Activated T-cell treated with anti-CD3 and anti-CD28 coated beads, Interleukin-2, amount 50 U/mL, for 48 hours (primary cell): ENCODE measurements at places on chromosomes 4 and X.
A peak's percentile ranks its signal among the peaks of the same experiment; 100 is the strongest.

GRCh38 chr4:179027569-179027968, 1585.3 kb upstream of the AGA start:
- DNase-seq: no peak

DNA sequence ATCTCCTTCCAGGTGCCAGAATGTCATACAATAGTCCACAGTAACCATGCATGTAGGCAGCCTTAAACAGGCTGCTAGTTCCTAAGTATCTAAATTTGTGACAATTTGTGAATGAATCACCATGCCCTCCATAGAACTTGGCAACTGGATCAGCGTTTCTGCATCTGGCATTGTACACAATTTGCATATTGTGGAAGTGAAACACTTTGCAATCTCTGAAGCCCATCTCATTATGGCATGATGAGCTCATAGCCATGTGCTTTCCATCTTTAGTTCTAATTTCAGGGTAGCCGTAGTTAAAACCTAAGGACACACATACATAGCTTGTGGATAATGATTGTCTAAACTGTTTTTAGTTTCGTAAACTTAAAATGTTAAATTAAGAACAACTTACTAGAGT, 573.6 kb downstream of the PPP4R3C start:
- DNase-seq: no peak

- DNase-seq: peak; percentile 27
Measured at GRCh38 chrX:2967998-2968909, 38.1 kb upstream of the ARSH start.

DNA sequence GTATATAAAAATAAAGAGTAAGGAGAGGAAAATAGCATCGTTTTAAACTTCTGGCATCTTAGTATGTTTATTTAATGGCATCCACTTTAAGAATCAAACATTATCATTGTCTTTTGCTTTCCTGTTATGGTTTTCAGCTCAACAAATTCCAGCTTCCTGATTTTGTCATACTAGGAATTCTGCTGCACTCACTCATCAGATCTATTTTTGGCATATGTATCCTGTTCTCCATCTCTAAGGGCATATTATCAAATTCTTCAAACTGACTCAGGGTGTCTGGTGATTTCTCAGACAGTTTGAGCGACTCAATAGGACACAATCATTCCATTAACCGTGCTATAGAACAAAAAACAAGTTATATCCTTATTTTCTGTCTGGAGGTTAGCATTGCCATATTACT, 248.5 kb upstream of the DIAPH2 start:
- no peak for DNase-seq

- DNase-seq: peak; percentile 39
Measured at GRCh38 chrX:72021975-72022374, 109.7 kb downstream of the RTL5 start.

- DNase-seq: no peak
Measured at GRCh38 chr4:126427853-126428252, 1113.1 kb downstream of the FAT4 start.

- DNase-seq: no peak
Measured at GRCh38 chrX:130103605-130104004, 6.7 kb downstream of the ELF4 start.

GRCh38 chr4:6474053-6474568, 1.7 kb upstream of the PPP2R2C start:
- DNase-seq: no peak

GRCh38 chr4:87851332-87851731, 18.6 kb downstream of the MEPE start:
- DNase-seq: no peak

- DNase-seq: no peak
Measured at GRCh38 chrX:108285356-108285755, 152.9 kb downstream of the COL4A6 start.

GRCh38 chrX:149374751-149375150, 130.4 kb downstream of the IDS start:
- DNase-seq: no peak

GRCh38 chr4:26764231-26764630, 96.4 kb upstream of the STIM2 start:
- DNase-seq: no peak

- DNase-seq: no peak
Measured at GRCh38 chr4:36310793-36311192, 29.4 kb downstream of the DTHD1 start.

DNA sequence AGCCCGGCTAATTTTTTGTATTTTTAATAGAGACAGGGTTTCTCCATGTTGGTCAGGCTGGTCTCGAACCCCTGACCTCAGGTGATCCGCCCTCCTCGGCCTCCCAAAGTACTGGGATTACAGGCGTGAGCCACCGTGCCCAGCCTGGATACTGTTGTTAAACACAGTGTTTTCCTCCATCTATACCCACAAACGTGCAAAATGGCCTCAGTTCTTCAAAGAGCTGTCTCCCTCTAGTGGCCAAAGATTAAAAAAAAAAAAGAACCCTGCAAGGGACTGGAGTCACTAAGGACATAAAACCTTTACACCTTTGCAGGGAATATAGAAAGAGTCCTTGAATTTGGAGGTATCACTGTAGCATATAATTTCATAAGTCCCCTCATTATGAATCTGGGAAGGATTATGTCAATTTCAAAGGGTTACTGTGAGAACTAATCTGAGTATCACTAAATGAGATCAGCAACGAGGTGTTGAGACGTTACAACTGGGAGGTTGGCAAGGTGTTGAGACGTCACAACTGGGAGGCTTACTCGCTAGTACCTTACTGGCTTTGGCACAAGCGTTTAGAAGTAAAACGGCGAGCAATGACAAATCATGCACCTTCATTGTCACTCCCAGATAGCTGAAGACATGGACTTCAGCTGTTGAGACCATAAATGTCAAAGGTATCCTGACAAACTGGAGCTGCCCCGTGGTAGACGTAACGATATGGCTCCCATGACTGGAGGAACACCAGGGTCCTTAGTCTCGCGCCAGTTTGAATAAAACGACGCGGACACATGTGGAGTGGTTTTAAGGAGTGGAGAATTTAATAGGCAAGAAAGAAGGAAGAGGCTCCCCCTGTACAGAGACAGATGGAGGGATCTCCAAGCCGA, 33.4 kb upstream of the ENPP6 start:
- peak; percentile 39 for DNase-seq

DNA sequence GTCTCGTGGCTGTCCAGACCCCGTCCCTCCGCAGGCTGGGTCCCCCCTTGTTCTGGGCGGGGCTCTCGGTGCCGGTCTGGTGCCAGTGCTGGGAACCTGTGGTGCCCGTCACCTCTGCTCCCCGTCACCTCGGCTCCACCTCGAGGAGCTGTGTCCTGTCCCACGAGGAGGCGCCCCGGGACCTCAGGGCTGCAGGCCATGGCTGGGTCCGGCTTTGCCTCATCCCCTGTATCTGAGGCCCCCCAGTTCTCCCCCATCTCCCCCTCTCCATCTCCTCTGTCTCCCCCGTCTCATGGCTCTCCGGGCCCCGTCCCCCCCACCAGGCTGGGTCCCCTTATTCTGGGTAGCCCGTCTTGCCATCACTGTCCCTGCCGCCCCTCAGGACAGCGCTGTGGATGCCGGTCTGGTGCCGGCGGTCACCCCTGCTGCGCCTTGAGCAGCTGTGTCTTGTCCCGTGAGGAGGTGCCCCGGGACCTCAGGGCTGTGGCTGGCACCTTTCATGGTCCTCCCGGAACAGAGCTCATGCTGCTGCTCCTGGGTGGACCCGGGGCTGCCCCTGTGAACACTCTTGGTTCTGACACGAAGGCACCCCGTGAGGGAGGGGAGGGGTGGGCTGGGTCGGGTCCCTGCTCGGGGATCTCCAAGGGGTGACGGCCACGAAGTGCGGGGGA, 13.4 kb upstream of the GTPBP6 start:
- no peak for DNase-seq

DNA sequence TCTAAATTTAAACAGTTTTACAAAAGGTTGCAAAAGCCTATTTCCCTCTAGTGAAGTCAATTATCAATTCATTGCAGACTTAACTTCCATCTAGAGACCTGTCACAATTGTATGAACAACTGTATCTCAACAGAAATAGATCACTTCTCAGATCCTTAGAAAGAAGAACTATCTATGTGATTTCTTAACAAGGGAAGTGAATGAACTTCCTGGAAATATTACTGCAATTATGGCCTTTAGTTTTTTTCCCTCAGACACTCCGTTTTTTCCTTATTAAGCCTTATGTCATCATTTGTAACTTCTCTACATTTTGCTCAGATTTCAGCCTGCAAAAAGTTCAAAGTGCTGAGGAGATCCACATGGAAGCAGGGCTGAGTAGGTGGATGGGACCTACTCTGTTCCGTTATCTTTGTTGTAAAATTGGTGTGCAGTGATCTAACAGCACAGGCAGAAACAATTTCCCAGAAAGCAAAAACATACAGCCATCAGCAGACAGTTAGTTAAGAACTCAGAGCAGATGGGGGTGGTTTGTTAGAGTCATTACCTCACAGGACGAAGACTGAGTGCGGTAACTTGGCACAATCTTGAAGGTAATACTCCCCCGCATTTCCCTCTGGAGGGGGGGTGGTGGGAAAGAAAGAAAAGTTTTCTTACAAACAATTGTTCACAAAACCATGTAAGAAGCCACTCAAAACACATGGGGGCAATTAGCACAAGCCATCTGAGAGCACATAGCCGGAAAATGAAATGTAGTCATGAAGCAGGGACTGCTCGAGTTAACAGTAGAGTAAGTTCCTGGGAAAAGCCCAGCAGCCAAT, 112.3 kb downstream of the NYX start:
- DNase-seq: peak; percentile 30

- no peak for DNase-seq
Measured at GRCh38 chr4:179307297-179308136, 1865.3 kb upstream of the AGA start.

GRCh38 chr4:81652069-81652478, 180.4 kb upstream of the RASGEF1B start:
- DNase-seq: peak; percentile 57

DNA sequence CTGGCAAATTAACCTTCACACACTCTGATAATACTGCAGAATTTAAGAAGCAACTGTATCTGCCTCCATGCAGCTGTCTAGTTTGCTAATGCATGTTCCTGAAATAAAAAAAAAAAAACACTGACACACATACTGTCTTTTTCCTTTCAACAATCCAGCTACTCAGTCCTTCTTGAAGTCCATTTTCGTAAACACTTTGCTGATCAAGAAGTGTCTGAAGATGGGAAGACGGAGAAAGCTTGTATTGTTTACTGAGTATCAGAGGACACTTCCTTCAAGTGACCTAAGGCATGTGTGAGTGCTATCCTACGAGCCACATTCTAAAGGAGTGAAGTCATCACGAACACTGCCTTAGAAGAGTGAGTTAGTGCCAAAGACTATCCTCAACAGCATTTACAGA, 82.6 kb downstream of the LUZP4 start:
- no peak for DNase-seq

DNA sequence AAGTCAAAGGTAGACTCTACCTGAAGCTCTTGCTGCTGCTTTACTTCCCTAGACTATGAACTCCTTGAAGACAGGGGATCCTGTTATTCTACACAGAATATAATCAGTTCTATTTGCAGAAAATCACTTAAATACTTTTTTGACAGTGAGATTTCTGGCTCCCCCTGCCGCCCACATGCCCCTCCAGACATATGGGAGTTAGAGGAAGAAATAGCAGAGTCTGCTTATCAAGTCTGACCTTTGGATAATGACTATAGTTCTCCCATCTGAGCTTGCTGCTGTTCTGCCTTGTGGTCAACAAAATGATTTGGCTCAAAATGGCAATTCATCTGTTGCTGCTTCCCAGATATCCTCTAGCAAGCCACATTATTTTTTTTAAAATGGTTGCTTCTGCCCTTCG, 101.1 kb downstream of the ENOX2 start:
- DNase-seq: no peak

- no peak for DNase-seq
Measured at GRCh38 chrX:107445146-107445545, 4.3 kb upstream of the FRMPD3 start.

DNA sequence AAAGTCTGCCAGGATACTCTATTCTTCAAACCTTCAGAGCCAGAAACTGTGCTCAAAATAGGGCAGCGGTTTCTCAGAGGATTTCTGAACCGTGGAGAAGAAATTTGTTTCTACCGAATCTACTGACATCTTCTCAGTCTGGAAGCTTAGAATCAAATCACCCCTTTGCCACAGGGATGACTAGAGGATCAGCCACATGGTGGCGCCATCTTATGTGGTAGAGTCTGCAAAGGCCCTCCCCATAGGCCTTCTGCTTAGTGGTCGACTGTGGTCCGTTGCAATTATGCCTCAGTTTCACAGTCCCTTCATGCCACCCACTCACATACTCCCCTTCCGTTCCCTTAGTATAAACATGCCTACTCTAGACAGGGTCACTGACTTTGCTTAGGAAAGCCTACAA, 680.7 kb upstream of the SPANXN1 start:
- no peak for DNase-seq

GRCh38 chrX:56794404-56795230, 65.6 kb downstream of the NBDY start:
- no peak for DNase-seq

GRCh38 chr4:53711926-53712325, 120.6 kb upstream of the LNX1 start:
- DNase-seq: no peak

GRCh38 chr4:139333046-139333445, 30.8 kb upstream of the NDUFC1 start:
- no peak for DNase-seq

GRCh38 chr4:3355266-3355748, 62.5 kb downstream of the RGS12 start:
- no peak for DNase-seq

DNA sequence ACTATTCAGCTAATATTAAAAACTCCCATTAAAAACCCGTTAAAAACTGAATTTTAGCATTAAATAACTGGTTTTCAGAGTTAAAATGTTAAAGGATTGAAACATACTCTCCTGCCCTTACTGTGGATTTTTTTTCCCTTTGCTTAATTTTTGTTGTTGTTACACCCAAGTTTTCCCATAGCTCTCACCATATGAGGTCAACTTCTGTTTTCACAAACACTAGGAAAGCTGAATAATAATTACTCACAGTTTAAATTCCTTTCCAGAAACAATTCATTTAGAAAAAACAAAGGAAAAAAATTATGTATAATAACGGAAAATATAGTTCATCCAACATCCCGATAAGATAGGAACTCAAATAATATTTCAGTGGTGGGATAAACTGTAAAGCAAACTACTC, 129.0 kb downstream of the PPP3CA start:
- no peak for DNase-seq

GRCh38 chr4:153758688-153759406, 977 bp downstream of the RNF175 start:
- DNase-seq: no peak

DNA sequence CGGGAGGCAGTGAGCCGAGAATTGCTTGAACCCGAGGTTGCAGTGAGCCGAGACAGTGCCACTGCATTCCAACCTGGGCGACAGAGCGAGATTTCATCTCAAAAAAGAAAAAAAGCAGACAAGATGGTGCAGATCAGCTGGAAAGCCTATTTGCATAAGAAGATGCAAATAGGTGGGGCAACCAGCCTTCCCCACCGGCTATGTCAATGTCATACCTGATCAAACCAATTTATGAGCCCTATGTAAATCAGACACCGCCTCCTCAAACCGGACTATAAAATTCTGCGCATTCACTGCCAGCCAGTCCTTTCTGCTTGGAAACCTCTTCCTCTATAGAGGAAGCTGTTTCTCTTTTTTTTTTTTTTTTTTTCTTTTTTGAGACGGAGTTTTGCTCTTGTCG, 64.5 kb upstream of the CHRNA9 start:
- DNase-seq: no peak

GRCh38 chrX:131831185-131831520, 191.9 kb upstream of the STK26 start:
- no peak for DNase-seq
